ENCODE measurements at places on chromosomes 1 and 21. TPM values are rescaled to one million over a fixed set of nuclear protein-coding genes. Genes with fewer than 3 reads are reported as not detected.

Gene FCRL5
- not detected for total RNA-seq

Gene S100A11
- total RNA-seq, result 87.0 TPM

Gene KCNT2
- 2.5 TPM for total RNA-seq

Gene IPO9
- total RNA-seq, result 24.6 TPM

Gene CD84
- total RNA-seq, result not detected

Gene MATN1
- 0.33 TPM for total RNA-seq

Gene CFHR2
- not detected for total RNA-seq

Gene LRRN2
- not detected for total RNA-seq

Gene NUP210L
- total RNA-seq, result 0.15 TPM

Gene OVAAL
- total RNA-seq, result not detected

Gene LYPD8
- not detected for total RNA-seq

Gene PYCR2
- total RNA-seq, result 29.1 TPM

Gene CRABP2
- total RNA-seq, result 248 TPM
